ENCODE measurements at places on chromosomes 12 and 14.

DNA sequence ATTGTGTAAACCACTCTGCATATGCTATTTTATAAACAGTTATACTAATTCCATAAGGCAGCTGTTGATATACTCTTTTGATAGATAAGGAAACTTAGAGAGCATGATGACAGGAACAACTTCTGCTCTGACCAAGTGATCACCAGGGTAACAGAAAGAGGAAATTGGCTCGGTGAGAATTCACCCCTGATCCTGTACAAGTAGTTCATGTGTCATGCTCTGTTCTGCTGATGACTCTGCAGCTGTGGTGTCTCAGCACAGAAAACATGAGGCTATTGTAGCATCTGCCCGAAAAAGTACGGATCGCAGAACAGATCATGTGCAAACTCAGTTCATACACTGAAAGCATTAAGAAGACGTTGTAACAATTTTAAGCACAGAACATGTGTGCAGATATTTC is 345.0 kb downstream of the LRIG3 start:
- peak; percentile 66 for DNase-seq

DNA sequence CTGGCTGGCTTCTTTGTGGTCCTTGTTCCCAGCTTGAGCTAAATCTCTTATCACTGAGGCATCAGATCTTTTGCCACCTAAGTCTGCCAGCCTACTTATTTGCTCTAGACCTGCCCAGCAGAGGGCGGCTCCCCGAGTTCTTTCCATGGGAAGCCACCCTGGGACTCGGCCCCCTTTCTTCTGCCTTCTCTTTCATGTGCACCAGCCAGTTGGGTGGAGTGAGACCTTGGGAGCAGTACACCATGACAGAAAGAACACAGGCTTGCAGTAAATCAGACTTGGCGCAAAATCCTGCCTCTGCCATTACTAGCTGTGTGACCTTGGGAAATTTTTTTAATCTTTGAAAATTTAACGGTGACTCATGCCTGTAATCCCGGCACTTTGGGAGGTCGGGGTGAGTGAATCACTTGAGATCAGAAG is 7.4 kb downstream of the SMAGP start:
- peak; percentile 61 for DNase-seq

DNA sequence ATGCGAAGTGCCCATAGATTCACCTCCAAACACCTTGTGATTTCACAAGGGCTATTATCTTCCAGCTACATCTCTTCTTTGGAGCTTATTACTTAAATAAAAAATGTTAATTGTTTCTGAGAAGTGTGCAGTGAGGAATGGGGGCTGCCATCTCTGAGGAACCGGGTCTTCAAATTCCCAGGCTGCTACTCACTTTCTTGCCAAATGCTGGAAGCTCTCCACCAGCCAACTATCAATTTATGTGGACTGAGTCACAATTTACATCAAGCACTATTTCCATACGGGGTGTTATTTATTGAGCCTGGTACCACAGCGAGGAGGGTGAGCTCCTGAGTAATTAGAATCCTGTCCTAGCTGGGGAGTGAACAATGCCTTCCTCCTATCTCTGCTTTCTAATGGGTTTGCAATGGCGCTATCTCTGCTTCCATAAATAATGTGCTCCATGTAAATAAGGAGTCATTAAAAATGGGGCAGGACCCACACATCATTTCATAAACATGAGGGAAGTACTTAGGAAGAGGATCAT is 898.3 kb downstream of the VRK1 start:
- no peak for DNase-seq

GRCh38 chr12:52120951-52121823 is 41.7 kb downstream of the SMIM41 start:
- DNase-seq: peak; percentile 13
